ENCODE measurements at places on chromosomes 11 and 22.

DNA sequence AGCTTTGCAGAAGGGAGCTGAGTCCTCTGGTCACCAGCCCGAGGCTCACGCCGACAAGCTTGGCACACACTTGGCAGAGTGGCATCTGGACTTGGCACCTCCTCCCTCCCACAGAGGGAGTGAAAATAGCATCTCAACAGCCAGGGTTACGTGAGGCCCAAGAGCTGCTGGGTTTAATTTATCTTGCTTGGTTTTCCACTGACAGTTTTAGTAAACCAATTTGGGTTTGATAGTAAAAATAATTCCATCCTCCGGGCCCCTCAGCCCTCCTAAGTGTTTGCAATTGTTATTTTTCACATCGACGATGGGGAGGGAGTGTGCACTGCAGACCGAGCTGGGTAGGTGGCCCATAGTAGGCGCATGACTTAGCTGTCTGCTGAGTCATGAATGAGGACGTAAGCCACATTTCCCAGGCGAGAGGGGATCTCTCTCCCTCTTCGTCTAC, 107.6 kb upstream of the ASPHD2 start:
- peak; percentile 23 for DNase-seq

DNA sequence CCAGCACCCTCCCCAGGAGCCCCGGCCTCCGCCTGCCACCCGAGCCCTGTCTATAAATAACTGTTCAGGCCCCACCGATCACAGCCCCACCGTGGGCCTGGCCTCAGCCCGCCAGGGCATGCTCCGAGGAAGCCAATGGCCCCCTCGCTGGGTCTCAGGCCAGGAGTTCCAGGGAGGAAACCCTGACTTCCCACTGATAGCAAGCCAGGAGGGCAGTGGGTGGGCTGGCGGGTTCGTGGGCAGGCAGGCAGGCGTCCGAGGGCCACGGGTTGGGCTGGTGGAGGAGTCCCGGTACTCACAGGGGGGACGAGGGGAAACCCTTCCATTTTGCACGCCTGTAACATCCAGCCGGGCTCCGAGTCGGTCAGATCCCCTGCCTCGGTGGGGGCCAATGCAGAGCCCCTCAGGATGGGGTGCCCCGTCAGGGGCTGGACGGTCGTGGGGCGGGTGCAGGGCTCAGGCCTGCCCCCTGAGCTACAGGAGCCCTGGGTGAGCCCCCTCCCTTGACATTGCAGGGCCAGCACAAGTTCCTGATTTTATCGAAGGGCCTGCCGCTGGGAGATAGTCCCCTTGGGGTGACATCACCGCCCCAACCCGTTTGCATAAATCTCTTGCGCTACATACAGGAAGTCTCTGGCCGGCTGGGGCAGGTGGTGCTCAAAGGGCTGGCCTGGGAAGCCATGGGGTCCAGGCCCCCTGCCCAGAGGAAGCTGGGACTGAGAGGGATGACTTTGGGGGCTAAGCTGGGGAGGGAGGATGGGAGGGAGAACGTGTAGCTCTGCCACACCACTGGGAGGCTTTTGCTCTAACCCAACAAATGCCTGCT, at the start of gene SPI1:
Gene SPI1 (minus strand): TSS at position 538 of the 826 bp plus-strand sequence. CDS start 194 bp downstream, at position 344.
- DNase-seq, result peak; percentile 66

DNA sequence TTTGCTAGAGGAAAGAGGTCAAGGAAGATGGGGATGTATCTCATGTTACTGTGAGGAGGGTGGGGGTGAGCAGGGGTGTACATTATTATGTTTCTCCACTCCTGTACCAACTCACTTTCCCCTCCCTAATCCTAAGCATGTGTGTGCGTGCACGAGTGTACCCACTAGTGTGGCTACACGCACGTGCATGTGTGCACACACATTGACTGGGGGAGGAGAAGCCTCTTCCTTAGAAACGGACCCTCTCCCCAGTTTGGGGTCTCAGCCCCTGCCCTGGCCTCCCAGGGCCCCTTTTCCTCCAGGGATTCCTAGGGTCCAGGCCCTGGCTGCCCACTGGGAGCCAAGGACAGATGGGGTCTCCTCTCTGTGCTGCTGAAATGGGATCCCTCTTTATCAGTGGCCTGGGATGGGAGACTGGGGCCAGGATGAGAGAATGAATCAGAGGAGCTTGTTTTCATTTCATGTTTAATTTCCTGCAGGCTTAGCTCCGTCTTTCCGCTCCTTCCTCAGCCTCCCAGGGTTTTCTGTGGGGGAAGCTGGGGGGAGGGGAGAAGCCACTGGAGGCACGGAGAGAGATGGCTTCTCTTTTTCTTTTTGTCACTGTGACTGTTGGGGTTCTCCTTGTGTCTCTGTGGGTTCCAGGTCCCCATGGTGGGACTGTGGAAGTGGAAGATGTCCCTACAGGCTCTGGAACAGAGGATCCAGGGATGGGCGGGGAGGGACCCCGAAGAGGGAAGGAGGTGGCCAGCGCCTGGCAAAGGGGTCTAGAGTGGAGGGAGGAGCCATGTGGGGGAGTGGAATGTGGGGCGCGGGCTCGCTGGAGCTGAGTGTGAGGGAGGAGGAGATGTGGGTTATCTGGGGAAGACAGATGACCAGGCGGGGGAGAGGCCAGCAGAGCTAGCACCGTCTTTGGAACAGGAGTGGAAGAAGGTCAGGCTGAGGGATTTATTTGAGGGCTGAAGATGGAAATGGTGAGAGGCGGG, 40.3 kb downstream of the ALX4 start:
- no peak for DNase-seq

- DNase-seq, result peak; percentile 47
Measured at GRCh38 chr11:119382101-119382500, 611 bp upstream of the USP2 start.

DNA sequence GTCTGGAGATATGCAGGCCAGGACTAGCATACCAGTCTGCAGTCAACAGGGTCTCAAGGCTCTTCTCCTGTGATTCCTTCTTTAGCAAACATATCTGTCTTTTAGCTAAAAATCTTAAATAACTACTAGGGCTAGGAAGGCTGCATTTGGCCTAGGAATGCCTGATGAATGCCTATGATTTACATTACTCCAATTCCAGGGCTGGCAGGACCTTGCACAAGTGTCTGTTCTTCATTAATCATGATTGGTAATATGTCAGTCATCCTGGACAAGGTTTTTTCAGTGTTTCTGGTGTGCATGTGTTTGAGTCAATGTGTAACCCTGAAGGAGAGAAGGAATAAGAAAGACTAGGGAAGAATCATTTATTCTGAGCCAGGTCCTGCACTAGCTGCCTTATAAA, 280.5 kb upstream of the NARS2 start:
- no peak for DNase-seq

DNA sequence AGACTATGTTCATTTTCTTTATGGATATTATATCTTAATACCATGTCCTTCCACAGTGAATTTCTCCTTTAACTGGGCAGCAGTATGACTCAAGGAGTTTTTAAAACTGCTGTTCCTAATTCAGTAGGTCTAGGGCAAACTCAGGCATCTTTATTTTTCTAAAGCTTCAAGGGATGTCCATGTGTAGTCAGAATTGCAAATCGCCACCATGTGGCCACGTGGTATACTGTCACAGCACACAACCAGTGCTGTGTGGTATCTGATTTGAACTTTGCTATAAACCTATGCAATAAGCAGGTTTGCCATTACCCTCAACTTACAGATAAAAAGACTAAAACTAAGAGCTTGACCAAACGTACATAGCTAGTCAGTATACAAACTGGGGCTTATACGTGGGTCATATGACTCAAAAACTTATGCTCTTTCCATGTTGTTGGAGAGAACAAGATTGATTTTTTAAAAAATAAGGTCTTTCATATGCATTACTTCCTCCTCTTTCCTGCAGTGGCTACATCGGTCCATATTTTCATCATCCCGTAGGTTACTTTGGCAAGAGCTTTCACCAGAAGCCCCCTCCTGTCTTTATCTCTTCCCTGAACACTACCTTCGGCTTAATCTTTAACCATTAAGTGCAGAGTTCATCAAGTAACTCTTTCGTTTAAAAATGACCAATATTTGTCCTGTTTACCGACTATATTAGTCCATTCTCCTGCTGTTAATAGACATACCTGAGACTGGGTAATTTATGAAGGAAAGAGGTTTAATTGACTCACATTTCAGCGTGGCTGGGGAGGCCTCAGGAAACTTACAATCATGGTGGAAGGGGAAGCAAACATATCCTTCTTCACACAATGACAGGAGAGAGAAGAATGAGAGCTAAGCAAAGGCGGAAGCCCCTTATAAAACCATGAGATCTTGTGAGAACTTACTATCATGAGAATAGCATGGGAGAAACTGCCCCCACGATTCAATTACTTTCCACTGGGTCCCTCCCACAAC, 8.0 kb upstream of the HTATIP2 start:
- peak; percentile 64 for DNase-seq

- DNase-seq, result peak; percentile 71
Measured at GRCh38 chr22:29478326-29479276, 1.4 kb upstream of the NEFH start.

GRCh38 chr11:95108159-95108611, 18.5 kb downstream of the ENDOD1 start:
- no peak for DNase-seq

DNA sequence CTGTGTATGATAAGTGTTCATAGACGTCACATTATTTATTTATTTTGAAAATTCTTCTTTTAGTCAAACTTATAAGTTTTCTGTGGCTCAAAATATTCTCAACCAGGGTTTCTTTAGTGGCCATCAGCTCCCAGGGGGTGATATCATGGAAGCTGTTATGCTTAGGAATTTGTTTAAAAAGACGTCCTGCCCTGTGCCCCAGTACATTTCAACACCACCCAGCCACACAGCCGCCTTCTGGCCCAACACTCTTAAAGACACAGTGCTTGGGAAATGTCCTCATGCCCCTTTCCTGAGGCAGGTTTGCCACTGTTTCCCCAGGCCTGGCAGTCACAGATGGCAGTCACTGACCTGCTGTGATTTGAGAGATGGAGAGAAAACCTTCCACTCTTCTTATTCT, 19.9 kb downstream of the TSKU start:
- no peak for DNase-seq

DNA sequence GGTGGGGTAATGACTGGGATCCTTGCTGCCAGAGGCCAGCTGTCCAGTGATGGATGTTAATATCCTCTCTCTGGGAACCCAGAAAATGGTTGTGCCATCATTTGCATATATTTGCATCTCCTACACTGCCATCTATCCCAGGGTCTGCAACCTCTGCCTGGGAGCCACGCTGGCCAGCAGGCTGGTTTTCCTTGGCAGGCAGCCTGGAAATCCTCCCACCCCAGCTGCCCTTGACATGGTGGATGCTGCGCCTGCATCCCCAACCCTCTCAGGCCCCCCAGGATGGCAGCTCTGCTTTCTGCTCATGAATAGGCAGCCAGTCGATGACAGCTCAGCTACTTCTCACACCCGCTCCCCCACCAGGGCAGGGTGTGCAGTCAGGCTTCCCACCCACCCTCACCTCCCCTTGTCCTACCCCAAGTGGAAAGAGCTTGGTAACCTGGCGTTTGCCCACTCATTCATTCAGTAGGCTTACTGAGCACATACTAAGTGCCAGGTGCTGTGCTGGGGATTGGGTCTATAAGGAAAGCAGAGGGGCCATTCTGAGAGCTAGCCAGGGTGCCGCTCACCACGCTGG, 202.5 kb downstream of the TRIM29 start:
- no peak for DNase-seq

GRCh38 chr11:81892770-81893635, 840.7 kb downstream of the FAM181B start:
- DNase-seq, result no peak

GRCh38 chr11:6608726-6609501, 3.1 kb downstream of the TAF10 start:
- no peak for DNase-seq

DNA sequence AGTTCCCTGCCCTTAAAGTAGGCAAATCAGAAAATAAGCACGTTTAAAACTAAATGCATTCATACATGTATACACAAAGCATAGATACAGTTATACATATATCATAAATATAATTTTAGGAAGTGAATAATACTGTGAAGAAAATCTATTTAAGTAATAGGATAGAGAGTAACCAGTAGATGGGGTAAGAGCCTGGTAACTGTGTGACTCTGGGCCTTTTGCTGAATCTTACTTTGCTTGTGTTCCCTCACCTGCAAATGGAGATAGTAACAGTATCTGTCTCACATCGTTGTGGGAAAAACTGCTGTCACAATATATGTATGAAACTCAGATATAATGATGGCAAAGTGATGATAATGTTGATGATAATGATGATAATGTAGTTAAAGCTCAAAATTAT, 29.9 kb downstream of the MS4A2 start:
- DNase-seq, result peak; percentile 20

GRCh38 chr22:40216041-40216756, 38.5 kb downstream of the TNRC6B start:
- no peak for DNase-seq
